ENCODE measurements at places on chromosomes 11 and 22. TPM values are rescaled to one million over a fixed set of nuclear protein-coding genes. Genes with fewer than 3 reads are reported as not detected.

DNA sequence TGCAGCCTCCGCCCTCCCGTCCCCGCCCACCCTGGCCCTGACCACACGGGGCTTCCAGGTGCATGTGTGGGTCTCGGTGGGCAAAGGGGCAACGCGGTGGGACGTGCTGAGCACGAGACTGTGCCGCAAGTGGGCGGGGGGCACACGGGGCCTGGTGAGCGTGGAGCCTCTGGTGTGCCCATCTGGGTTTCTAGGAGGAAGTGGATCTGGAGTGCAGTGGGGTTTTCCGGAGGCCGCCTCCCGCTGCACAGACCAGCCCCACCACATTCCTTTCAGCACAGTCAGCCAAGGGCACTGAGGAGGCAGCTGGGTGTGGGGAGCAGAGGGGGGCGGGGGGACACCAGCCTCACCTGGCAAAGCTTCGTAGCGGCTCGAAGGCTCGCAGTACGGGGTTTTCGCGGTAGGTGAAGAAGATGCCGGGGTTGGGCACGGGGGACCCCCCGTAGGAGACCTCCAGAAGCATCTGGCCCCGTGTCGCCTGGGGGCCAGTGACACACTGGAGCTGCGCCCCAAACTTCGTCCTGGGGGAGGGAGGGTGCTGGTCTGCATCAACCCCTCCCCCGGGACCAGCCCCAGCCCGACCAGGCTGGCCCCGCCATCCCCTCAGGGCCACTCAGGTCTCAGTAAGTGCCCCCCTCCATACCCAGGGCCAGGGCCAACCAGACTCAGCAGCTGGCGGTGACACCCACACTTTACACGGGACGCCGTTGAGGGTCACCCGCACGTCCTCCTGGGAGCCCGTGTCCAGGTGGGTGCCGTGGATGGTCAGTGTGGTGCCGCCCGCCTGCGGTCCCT lies 12.4 kb upstream of the MAPK11 start:
- no peak for DNase-seq

APOA4 gene
- not detected for total RNA-seq

CHRM1 gene
- total RNA-seq = not detected

GRCh38 chr11:71305451-71306125 lies 53.2 kb upstream of the SHANK2 start:
- peak; percentile 10 for DNase-seq

OR8H2 gene
- not detected for total RNA-seq

NAT10 gene
- 103 TPM for total RNA-seq

- DNase-seq = no peak
Measured at GRCh38 chr11:15836795-15837194, 519.6 kb downstream of the SOX6 start.

SHANK3 gene
- 8.4 TPM for total RNA-seq

GRCh38 chr22:37045958-37046357 lies 5.6 kb upstream of the KCTD17 start:
- DNase-seq = no peak

- no peak for DNase-seq
Measured at GRCh38 chr22:22474733-22475132, 33.8 kb downstream of the ZNF280B start.

- DNase-seq = no peak
Measured at GRCh38 chr11:65817312-65817834, 16.4 kb upstream of the SNX32 start.

Data from H9 (cell line).